ENCODE measurements at places on chromosomes 7 and 10.
A peak's percentile ranks its signal among the peaks of the same experiment; 100 is the strongest.

DNA sequence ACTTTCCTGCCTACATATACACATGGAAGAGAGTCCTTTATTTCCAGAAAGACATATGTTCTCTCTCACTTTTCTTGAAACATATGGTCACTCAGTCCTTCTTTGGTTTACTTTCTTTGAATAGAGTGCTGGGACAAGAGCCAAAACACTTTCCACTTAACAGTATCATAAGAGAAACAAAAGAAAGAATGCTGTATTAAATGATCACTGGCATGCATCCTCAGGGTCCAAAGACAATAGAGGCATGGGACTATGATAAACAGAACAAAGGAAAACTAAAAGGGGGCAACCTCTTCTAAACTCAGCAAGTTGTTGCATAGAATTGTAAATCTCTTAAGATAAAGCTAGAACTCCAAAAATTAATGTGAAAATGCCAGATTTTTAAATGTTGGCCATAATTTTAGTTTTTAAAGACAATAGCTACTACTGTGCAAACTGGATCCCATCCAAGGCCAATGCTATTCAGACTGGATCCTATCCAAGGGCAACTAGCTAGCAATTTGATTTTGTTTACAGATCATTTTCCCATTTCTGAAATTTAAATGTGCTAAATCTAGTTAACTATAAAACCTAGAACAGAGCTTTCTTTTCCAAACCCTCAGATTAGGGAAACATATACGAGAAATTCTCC, 687.5 kb downstream of the SORCS3 start:
- no peak for DNase-seq

GRCh38 chr10:60434418-60435046, 44.9 kb upstream of the ANK3 start:
- peak; percentile 67 for DNase-seq

GRCh38 chr10:13074563-13075451, 25.2 kb upstream of the OPTN start:
- peak; percentile 76 for DNase-seq

DNA sequence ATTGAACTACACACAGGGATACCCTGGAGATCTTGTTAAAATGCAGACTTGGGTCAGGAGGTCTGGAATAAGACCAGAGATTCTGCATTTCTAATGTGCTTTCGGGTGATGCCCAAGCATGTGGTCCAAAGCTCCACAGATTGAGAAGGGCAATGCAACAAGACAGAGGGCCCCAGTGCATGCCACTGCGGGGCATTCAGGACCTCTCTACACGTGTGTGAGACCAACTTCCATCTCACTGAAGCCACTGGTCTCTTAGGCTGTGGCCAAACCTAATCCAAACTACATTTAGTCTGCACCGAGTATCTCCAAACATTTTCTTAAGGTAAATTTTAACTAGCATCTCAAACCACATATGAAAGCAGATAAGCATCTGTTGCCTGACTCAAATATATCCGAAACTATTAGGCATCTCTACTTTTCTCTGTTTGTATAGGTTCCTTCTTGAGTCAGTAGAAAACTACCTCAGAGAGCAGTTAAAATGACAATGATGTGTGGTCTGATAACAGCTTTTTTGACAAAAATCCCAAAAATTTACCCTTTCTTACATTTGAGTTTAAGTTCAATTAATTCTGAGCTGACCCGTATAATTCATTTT, 107.5 kb downstream of the ELMO1 start:
- no peak for DNase-seq

DNA sequence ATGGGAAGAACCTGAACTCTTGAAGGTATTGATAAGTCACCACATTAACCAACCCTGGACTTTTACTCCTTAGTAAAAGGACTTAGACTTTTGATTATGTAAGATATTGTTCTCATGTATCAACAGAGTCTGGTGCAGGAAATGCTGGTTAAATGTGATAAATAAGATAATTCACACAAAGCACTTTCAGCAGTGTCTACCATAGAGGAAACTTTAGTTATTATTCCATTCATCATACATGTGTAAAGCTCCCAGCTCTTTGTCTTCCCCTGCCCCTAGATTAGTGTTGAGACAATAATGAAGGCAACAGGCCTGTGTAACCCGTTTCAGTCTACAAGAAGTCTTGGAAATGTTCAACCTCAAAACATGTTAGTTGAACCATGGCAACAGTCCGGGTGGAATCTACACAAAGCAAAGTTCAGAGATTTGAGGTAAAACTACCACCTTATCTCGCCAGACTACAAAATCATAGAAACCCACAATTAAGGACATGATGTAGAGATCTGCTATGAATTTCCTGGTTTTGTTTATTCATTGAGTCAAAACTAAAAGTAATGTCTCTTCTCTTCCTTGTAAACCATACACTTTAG, 109.9 kb upstream of the ADO start:
- DNase-seq = no peak

DNA sequence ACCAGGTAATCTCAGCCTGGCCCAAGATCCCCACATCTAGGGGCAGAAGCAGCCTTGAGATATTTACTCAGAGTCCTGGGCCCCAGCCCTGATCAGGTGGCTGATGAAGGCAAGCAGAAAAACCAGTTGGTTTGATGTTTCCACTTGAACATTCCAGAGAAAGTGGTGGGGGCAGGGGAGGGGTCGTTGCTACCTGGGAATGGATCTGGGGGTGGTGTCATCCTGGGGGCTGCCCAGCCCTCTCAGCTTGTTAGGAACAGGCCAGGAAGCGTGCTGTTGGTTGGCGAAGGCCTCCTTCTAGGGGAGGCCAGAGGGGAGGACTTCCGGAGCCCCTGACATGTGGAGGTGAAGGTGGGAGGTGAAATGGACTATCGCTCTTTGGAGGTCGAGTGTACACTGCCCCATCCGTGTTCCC, 3.7 kb upstream of the ABHD11 start:
- DNase-seq = no peak

DNA sequence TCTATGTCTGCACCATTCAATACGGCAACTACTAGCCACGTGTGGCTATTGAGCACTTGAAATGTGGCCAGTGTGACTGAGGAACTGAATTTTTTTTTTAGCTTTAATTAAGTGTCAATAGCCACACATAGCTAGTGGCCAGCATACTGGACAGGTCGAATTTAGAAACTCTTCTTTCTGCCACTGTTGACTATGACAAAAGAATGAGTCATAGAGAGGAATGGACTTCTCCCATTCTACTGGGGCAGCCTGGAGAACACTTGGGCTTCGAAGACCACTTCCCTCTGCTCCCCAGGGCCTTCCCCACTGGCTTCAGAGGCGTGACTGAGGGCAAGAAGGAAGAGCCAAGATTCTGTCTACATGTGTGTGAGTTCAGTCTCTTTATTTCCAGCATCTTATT, 137.5 kb downstream of the SNX10 start:
- DNase-seq = no peak

- DNase-seq = no peak
Measured at GRCh38 chr7:101588131-101588935, 40.8 kb downstream of the MYL10 start.

DNA sequence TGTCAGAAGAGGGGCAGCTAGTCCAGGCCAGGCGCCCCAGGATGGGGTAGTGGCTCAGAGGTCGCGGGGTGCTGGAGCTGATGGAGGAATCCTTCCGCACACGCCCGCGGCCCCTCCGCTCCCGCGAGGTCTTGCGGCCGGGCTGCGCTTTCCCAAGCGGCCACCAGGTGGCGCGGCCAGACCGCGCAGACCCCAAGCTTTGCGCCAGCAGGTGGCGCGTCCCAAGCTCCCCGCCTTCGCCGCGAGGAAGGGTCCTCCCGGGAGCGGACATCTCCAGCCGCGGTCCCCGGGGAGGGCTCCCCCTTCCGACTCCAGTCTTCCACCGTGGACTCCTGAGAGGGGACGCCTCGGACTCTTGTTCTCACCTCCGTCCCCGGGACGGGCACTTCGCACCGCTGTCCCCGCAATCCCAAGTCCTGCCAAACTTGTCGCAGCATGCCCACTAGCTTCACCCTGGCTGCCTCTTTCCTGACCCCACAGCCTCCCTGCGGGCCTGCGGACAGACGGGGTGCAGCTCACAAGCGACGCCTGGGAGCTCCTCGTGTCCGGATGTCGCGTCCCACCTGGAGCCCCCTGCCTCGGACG, 19.4 kb downstream of the KCNK18 start:
- DNase-seq = peak; percentile 84

DNA sequence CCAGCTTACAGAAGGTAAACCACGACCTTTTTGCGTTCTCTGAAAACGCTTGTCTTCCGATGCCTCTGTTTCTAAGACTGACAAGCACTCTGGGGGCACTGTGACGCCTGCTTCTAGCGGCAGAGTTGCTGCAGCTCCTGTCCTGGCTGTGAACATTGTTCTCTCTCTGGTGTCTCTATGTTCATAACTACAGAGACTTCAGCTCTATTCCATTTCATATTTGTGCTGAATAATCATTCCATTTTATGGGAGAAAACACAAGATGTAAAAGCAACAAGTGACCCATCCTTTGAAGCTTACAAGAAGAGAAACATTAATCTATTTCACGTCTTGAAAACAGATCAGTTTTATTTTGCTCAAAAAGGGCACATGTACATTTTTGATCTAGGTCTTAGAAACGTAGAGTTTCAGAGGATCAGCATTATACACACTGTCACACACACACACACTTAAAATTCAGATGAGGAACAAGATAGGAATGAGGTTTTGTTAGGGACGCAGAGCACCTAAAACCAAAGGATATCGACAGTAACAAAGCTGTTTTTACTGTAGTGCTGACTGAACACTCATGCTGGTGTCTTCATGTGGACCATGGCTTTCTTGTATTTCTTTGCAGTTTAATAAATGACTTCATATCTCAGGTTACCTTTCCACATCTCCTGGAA, 3.0 kb downstream of the IKZF1 start:
- no peak for DNase-seq

GRCh38 chr7:28729727-28730126, 228.4 kb downstream of the TRIL start:
- DNase-seq = no peak

GRCh38 chr10:121261665-121262064, 336.6 kb downstream of the FGFR2 start:
- no peak for DNase-seq

DNA sequence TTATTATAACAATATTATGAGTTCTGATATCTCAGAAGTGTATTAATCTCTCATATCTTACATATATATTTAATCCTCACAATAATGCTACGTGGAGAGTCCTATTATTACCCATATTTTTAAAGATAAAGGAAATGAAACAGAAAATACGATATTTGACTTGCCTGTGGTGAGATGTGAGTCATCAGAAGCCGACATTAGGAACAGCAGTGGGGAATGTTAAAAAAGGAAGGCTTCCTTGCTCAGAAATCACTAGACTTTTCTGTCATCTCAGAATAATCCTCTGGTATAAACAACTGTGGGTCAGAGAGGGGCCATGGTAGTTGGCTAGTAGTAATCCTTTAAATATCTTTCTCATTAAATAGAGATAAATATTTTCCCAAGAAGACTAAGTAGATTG, 402.3 kb upstream of the PCDH15 start:
- no peak for DNase-seq

DNA sequence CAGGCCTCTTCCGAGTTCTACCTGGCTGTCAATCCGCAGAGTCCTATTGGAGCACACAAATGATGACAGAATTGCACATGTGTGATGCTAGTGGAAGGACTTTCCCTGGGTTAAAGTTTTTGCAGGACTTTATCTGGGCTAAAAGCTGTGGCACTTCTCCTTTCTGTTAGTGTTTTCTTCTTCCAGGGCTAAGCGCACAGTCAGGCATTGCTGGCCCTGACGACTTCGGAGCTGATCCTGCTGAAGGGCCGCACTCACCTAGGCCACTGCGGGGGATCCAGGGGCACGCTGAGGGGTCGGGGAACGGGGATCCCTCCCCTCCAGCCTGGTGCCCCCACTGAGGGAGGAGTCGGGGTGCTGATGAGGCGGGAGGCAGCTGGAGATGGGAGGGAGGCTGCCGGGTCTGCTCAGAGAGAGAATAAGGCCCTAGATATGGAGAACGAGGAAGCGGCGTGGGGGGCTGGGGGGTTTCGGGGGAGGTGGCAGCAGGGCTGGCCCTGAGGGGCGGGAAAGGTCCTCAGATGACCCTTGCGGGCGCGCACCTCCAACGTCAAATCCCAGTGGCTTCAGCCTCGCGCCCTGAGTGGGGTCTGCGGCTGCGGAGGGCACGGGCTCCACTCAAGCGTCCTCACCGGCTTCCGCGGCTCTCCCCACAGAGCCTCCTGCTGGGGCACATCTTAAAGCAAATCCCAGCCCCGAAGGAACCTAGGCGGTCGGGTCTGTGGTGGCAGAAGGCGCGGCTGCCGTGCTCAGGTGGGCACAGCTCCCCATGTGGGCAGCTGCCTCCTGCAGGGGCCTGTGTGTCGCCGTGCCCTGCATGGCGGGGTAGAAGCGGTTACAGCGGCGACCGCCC, 30.9 kb downstream of the AGR3 start:
- no peak for DNase-seq

GRCh38 chr7:5361446-5362127, 62.0 kb downstream of the TNRC18 start:
- no peak for DNase-seq

DNA sequence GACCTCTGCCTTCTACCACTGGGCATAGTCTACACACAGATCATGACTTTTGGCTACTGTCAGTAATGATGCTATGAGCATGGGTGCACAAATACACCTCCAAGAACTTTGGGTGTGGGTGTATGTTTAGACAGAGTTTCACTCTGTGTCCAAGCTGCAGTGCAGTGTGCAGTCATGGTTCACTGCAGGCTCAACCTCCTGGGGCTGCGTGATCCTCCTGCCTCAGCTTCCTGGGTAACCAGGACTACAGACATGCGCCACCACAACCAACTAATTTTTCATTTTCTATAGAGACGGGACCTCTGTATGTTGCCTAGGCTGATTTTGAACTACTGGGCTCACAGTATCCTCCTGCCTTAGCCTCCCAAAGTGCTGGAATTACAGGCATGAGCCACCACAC, 194.4 kb downstream of the NSUN6 start:
- no peak for DNase-seq

- no peak for DNase-seq
Measured at GRCh38 chr7:30920021-30920583, 8.4 kb downstream of the AQP1 start.

GRCh38 chr10:34292675-34293074, 522.4 kb downstream of the PARD3 start:
- DNase-seq = no peak

- DNase-seq = no peak
Measured at GRCh38 chr7:50303335-50304128, 984 bp upstream of the IKZF1 start.

DNA sequence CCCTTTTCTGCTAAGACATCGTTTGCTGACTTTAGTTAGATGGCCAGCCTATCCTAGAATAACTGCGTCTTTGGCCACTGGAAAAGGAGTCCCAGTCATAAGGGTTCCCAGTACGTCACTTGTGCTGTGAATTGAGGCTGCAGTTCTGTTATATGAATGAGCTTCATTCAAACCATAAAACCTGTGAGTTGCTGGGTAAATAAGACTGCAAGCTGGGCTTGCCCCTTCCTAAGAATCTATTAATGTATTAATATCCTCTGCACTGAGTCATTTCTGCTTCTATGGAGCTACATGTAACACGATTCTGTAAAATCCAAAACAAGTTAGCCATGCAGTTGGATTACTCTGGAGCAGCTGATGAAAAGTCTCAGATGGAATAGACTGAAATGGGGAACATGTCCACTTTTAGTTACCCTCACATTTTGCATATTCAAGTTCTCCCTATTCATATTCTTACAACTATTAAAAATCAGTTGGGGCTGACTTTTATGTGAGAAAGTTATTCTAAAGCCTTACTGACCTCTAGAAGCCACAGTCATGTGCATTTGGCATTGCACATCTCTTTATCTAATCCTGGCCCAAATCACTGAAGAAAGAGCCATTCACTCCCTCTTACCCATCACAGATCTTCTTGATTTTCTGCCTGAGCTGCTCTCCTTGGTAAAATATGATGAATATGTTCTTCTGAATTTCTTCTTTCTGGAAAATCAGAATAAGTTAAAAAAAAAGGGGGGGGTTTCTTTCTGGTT, 41.8 kb upstream of the TMEM213 start:
- no peak for DNase-seq
